ENCODE measurements at places on chromosomes 4 and X.

- DNase-seq = no peak
These were observed 88.4 kb downstream of the LRP2BP start for GRCh38 chr4:185307136-185307950.

DNA sequence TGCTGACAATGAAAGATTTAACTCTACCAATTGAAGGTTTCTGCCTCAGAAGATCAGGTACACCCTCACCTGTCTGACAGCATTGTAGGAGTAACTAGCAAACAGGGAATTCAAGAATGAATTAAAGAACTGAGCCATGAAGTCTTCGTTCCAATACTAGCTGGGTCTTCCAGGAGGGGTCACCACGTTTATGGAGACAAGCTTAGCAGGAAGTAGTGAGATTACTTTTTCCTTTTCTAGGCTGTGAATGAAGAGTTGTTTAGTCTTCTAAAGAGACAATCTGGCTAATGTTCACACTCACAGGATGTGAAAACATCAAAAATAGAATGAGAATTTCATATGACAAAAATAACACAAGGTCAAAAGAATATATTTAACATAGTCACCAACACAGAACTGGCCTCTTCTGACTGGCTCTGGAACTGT, 54.9 kb downstream of the REELD1 start:
- no peak for DNase-seq

DNA sequence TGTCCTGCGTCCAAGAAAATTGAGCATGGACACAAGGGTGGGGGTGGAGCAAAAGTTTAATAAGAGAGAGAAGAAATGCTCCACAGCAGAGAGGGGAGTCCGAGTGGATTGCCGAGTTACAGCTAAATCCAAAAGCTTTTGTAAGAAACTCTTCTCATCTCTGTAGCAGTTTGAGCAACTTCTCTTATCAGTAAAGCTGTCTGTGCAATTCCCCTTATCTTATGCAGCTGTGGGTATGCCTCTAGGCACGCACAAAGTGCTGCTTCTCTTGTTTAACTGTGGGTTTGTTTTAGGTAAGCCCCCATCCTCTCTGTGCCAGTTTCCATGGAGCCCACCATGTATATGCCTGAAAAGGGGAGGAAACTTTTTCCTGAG, 44.8 kb downstream of the HMGB2 start:
- no peak for DNase-seq

- no peak for DNase-seq
These were observed 65.6 kb downstream of the MCF2 start for GRCh38 chrX:139642241-139642927.

- DNase-seq = no peak
These were observed 32.8 kb downstream of the MGARP start for GRCh38 chr4:139247241-139247640.

GRCh38 chr4:173509036-173510001, 20.7 kb downstream of the HAND2 start:
- no peak for DNase-seq

DNA sequence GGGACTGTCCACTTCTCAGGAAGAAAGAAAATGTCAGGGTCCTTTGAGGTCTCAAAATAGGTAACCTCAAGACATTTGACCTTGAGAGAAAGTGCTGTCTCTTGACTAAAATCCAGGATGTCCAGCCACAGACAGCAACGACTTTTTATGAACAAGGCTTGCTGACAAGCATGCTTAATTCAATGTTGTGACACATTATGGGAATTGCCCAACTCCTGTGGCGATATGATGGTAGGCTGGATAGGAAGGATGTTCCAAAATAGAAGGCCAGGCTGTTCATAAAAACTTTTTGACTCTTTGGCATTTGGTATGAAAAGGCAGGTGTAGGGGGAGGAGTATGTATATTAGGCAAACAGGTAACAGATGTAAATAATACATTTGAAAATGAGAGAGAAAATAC, 50.8 kb upstream of the EDNRA start:
- DNase-seq = no peak

DNA sequence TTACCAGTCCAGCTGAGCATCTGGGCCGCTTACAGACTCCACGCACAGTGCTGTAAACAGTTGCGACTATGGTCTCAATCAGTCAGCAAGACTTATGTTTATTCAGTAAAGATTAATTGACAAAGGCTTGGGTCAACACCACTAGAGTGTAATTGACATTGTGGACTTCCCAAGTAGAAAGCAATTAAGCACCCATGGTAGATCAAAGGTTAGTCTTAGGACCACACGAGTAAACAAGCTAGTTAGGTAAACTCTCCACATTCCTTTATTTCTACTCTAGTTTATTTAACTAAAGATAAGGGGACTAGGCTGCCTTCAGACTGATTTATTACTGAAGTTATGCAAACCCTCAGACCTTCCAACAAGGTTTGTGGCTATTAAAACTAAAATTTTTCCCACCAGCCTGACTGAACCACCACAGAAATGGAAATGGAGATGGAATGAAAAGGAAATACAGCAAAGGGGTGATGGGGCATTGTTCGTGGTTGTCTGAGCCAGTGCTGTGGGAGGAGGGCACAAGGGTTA, 44.2 kb downstream of the MTHFD2L start:
- DNase-seq = no peak

DNA sequence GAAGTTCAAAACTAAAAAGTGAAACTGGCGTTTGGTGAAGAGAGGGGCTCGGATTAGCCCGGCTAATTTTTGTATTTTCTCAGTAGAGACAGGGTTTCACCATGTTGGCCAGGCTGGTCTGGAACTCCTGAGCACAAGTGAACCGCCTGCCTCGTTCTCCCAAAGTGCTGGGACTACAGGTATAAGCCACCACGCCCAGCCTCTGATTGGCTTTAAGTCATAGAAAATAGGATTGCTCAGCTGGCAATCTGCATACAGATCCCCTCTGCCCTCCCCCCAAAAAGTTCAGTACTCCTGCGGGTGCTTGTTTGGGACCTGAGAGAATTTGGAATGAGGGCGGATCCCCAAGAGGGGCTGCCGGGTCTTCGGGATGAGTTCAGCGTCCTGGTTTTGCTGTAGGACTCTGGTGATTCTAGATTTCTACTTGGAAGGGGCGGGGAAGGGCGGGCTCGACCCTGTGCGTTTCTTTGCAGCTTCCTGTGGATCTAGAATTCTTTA, 537 bp upstream of the PRKX start:
- DNase-seq = no peak

DNA sequence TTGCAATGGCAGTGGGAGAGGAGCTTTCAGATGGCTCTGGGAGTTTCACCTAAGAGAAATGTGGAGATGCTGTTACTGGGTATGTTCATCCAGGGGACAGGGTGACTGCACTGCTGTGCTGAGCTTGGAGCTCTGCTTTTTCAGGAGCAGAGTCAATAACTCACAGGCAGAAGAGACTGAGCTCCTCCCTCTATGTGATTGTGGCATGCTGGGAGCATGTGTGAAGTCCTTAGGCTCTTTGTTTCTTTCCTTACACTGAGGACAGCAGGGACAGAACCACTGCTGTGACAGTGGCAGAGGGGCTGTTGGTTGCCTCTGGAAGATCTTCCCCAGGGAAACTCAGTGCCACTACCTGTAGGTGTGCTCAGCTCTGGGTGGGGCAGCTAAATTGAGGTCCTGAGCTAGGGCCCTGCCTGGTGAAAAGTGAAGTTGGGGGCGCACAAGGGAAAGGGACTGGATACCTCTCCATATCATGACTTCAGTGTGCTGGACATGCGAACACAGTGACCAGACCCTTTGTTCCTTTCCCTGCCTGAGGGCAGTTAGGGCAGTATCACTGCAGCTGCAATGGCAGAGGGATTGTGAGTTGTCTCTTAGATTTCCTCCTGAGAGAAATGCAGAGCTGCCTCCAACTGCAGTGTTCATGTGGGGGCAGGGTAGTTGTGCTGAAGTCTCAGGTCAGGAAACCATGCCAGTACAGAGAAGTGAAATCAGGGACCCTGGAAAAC, 156.7 kb downstream of the TENT5D start:
- DNase-seq = no peak

DNA sequence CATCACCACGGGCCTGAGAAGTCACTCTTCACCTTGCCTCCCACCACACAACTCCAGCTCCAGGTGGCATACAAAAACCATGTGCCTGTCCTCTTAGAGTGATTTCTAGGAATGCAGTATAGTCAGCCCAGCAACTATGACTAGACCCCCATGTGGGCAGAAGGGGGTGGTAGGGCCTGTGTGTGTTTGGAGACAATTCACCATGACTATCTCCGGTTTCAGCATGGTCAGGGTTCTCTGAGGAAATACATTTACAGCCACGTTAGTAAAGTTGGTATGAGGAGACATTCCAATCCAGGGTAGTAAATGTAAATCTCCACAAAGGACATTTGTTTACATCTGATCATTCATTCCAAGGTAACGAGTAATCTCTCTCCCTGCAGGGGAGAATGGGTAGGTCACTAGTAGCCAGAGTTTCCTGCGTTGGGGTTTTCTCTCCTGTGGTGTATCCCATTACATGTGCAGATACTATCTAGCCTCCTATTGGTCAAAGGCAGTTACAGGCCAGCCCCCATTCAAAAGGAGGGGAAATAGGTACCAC, 4.2 kb upstream of the MTMR1 start:
- DNase-seq = no peak

DNA sequence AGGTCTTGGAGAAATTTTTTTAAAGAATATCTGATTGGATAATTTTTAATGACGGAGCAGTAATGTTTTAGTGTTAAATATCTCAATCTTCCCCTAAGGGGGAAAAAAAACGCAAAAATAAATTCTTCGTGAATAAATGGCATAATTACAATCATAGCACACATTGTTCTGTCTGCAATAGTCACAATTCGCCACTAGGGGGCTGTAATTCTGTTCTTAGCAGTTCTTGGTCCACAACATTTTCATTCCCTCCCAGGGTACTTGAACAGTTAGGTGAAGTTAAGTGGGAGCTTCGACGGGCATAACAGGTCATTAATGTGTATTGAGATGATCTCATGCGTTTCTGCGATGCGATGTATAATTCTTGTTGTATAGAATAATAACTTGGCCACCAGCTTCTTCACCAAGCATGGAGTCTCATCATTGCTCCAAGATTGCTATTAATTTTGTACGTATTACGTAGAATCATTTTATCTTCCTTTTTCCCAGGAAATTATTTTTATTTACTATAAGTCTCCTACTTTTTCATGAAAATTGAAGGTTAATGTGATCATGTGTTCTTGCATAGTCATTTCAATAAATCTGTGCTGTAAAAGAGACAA, 27.2 kb downstream of the HTR2C start:
- DNase-seq = peak; percentile 3

- DNase-seq = no peak
These were observed 48.5 kb downstream of the WDFY3 start for GRCh38 chr4:84917869-84918600.

DNA sequence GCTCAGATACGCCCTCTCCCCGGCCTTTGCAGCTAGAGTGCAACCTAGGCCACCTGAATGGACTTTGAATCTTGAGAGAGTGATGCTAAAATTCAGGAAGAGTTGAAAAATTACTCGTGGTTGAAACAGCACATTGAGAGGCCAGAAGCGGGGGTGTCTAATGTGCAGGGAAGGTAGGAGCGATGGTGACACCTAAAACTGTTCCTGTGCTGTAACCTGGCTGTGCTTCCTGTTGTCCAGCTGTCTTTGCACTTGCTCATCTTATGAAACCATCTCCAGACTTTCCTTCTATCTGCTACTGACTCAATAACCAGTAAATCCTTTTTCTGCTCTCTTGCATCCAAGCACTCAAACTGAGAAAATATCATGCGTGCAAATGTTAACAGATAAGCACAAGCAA, 106.4 kb upstream of the RPS6KA3 start:
- DNase-seq = no peak

- DNase-seq = no peak
These were observed 72.6 kb downstream of the ANK2 start for GRCh38 chr4:113122066-113122465.

DNA sequence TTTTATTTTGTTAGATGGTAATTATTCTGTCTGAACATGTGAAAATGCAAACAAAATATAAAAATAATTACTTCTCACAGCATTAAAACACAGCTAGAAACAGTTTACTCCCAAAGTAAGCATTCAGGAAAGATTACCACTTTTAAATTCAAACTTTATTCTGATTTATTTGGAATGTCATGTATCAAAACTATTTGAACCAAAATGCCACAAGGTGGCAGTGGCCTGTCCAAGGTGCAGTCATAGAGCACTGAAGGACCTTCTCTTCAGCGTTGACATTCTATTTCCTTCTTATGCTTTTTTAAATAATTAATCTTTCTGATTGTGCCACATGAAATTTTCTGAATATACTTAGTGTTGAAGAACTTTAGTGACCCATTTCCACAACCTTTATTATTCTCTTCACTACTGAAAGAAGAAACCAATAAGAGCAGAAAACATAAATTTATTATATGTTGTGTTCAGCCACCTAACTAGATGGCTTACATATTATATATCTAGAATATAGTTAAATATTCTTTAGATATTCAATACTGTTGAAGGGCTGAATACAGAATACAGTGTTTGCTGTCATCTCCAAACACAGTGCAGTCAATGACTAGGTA, 283.6 kb downstream of the CFAP299 start:
- no peak for DNase-seq

DNA sequence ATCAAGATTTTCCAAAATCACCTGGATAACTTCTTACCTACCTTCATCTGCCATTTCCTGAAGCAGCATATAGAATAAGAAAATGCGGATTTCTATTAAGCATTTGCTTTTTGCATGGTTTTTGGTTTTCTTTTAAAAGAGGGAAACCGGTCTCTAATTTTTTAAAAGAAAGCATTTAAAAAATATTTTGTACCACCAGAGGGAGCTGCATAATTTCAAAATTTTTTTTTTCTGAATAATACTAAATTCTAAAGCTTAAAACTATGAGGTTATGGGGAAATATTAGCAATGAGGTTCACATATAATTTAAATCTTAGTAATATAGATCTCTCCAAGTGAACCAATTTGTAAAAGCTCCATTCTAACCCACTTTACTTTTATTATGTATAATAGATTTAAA, 137.7 kb upstream of the TENT5D start:
- no peak for DNase-seq

DNA sequence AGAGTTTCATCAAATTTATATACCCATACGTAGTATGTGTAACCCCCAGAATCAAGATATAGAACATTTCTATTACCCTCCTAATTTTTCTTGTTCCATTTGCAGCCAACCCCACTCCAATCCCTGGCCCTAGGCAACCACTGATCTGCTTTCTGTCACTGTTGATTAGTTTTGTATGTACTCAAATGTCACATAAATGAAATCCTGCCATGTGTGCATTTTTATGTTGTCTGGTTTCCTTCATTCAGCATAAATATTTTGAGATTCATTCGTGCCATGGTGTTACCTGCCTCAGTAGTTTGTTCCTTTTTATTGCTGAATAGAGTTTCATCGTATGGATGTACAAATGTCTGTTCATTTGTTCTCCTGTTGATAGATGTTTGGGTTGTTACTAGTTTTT, 126.3 kb downstream of the MID1IP1 start:
- no peak for DNase-seq

GRCh38 chrX:13013363-13014110, 30.9 kb downstream of the FAM9C start:
- no peak for DNase-seq

GRCh38 chrX:110409925-110410324, 51.3 kb downstream of the RTL9 start:
- peak; percentile 6 for DNase-seq

DNA sequence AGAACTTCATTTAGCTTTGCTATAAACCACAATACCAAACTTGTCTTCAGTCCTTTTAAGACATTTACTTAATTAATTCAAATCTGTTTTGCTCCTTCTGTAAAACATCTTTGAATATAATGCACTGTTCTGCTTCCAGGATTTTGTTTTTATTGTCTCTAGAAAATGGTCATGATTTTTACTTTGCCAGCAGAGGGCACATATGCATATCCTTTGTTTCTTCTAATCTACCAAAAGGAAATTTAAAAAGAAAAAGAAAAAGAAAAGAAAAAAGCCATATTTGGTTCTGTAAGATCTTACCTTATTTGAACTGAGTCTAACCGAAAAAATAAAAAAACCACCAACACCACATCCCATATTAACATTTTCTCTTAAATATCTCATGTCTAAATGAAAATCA, 101.9 kb upstream of the CCSER1 start:
- DNase-seq = no peak

Data from activated naive CD8-positive, alpha-beta T cell treated with anti-CD3 and anti-CD28 coated beads, Interleukin-2, amount 50 U/mL, for 24 hours (primary cell).